ENCODE measurements at places on chromosomes 1 and 21.

DNA sequence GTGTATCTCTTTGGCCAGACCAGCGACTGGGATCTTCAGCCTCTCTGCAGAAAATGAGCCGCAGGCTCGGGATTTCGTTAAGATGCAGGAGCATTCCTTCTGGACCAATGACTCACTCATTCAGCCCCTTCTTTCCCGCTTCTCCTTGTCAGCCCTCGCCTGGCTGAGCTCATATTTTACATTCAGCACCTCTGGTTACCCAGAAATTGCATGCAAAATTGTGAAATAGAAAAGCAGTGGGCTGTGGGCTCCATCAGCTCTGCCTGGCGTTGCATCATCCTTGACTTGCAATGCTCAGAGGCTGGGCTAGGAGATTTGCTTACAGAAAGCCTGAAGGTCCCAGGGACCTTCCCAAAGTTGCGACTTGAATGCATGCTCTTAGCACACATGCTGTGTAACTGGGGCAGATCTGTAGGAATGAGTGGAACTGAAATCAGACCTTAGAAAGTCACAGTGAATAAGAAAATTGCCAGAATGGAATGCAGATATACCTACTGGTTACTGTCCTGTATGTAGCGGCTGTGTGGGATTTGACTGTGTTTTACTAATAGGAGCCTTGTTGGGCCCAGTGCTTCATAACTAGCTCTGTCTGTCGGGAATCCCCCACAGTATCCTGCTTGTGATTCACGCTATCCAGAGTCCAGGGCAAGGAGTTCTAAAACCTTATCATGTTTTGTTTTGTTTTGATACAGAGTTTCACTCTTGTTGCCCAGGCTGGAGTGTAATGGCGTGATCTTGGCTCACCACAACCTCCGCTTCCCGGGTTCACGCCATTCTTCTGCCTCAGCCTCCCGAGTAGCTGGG is 444.8 kb downstream of the KIF26B start:
- peak; percentile 75 for DNase-seq

DNA sequence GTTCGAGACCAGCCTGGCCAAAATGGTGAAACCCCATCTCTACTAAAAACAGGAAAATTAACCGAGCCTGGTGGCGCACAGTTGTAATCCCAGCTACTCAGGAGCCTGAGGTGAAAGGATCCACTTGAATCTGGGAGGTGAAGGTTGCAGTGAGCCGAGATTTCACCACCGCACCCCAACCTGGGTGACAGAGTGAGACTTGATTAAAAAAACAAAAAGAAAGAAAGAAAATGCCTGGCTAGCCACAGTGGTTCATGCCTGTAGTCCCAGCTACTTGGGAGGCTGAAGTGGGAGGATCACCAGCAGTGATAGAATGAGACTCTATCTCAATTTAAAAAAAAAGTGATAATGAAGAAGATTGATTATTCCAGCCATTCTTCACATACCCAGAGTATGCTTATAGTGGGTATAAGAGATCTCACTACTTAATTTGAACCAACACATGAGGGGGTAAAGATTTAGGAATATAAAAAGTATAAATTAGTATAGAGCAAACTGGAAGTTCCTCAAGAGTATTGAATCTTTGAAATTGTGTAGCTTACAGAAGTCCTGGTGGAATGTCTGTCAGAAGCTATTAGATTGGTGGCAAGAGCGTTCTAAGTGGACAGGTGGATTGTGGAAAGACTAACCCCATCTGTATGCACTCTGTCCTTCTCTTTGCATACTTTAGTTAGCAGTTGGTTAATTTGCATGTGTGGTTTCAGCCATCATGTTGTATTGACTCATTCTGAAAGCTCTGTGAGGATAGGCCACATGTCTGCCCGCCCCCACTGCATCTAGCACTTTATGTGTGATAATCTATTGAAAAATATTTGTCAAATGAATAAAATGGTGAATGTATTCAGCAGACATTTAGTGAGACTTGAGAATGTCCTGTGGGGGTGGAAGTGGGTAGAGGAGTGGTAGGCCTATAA is 25.0 kb downstream of the RLF start:
- DNase-seq = peak; percentile 86

GRCh38 chr1:97007840-97008604 is 286.4 kb downstream of the PTBP2 start:
- DNase-seq = no peak

DNA sequence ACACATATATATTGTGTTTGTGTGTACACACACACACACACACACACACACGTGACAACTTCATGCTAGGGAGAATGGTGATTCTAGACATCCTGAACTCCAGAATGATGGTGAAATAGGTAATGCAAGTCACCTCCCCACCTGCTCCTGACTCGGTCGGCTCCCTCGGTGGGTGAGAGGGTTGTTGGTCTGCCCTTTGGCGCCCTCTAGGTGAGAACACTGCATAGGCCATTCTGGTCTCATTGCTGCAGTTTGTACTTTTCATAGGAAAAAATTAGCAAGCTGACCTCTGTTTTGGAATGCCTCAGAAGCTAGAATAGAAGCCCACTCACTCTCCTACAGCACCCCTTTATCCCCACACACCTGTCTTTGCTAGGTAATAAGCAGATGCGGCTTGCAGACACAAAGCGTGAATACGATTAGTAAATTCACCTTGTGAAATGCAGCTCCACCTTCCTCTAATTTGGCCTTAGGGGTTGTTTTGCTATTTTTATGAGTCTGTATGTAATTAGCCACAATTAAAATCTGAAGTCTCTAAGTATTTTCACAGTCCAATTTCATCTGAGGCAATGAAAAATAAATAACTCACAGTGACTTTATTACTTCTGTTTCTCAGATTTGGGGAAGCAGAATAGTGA is 130.0 kb upstream of the KCNJ15 start:
- DNase-seq = peak; percentile 86

DNA sequence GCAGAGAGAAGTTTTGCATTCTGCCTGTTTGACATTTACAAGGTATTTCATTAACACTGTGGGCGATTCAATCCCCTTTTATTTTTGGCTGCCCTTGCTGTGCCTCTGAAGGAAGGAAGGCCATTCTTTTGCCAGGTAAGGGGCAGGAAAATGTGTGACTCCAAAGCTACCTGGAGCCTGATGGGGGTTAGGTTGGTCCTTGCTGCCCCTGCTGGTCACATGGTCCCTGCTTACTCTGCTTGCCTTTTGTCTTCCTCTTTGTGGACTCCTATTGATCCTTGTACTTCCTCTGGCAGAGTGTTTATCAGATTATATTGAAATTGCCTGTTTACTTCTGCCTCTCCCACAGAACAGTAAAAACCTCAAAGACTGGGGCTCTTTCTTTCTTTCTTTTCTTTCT is 65.7 kb downstream of the ST6GALNAC3 start:
- no peak for DNase-seq

DNA sequence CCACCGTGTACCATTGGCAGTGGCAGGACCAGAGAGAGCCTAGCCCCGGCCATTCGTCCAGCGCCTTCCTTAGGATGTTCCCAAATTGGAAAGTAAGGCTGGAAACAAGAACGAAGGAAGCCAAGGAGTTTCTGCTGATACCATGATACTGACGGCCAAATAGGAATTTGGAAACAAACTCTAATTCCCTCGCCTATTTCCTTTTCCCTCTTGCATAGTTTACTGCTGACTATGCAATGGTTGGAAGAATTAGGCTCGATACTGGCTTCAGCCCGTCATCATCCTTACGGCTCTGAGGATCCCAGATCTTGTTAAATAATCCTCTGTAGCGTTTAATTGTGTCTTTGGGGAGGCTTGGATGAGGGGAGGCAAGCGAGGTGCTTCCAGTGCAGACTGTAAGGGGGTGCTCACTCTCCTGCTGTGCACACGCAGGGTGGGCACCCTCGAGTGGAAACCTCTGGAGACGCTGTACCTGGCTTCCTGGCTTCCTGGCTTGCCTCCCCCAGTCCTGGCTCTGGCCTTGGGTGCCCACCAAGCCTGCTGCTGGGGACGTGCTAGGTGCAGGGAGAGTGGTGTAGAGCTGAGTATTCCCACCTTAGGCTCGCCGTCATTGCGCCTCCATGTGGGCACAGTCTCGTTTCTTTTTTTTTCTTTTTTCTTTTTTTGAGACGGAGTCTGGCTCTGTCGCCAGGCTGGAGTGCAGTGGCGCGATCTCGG is 27.4 kb upstream of the CAMTA1 start:
- DNase-seq = no peak

DNA sequence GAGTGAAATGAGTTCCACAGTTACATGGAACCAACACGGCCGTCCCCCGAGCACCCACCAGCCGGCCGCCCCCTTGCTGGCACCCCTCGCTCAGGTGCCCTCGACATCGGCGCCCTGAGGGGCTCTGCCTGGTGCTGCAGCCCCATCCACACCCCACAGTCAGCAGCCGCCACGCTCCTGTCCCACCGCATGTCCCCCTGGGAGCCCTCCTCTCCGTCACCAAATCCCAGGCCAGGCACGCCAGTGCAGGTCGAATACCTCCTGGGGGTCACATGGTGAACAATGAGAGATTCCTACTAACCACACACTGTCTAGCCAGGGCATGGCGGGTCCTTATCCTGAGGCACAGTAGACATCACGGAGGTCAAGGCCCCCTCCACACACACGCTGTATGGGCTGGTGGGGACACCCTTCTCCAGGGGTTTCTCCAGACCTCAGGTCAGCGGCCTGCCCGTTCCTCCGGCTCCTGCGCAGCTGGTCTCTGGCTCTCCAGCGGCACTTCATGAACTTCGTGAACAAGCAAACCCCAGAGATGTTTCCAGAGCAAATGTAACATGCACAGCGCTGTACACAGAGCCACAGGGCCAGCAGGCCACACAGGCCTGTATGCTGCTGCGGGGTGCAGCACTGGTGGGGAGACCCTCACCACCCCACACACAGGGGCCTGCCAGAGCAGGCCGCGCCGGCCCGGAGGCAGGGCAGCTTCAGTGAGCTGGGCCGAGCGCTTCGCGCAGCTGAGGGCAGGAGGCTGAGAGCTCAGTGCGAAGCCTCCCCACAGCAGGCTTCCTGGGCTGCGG is 21.8 kb downstream of the POFUT2 start:
- no peak for DNase-seq

GRCh38 chr1:201916649-201917249 is 28.1 kb downstream of the SHISA4 start:
- DNase-seq = no peak

- DNase-seq = no peak
These were observed 12.4 kb downstream of the LYST start for GRCh38 chr1:235854347-235854746.

- DNase-seq = peak; percentile 32
These were observed 94.3 kb downstream of the PSMG1 start for GRCh38 chr21:39088831-39089380.

GRCh38 chr1:66176832-66177231 is 357.1 kb upstream of the SGIP1 start:
- DNase-seq = no peak

GRCh38 chr21:34612557-34612956 is 2.4 kb downstream of the RCAN1 start:
- DNase-seq = no peak

GRCh38 chr1:1630191-1630964 is 1.6 kb upstream of the MMP23B start:
- peak; percentile 96 for DNase-seq

GRCh38 chr1:205591522-205592351 is 40.1 kb downstream of the ELK4 start:
- peak; percentile 93 for DNase-seq

GRCh38 chr1:111318523-111318922 is 27.9 kb downstream of the CHIA start:
- DNase-seq = no peak

DNA sequence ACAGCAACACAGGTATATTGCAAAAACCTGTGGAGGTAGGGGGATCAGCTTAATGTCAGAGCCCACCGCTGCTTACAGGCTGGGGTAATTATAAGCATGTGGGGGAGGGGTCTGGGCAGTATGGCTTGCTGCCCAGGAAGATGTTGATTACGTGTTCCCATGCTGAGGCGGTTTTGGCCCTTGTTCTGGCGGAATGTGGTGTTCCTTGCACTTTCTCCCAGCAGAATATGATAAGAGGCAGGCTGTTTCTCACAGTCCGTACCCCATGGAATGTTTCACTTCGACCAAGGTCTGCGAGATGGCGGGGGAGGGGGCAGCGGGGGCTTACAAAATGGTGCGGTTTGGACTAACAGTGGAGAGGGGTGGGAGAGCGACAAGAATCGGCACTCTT is 9.8 kb upstream of the HPCAL4 start:
- no peak for DNase-seq

DNA sequence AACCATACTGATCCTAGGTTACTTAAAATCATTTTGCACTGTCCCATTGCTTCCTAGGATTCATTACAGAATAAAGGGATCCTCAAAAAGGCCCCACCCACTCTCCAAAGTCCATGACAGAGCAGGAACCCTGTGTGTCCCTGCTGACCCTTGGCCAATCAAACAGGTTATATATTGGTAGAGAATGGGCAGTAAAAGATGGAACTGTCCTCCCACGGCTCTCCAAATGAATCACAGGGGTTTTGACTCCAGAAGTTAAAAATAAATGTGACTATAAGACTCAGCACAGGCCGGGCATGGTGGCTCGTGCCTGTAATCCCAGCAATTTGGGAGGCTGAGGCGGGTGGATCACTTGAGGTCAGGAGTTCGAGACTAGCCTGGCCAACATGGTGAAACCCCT is 65.5 kb downstream of the ACOT7 start:
- no peak for DNase-seq

DNA sequence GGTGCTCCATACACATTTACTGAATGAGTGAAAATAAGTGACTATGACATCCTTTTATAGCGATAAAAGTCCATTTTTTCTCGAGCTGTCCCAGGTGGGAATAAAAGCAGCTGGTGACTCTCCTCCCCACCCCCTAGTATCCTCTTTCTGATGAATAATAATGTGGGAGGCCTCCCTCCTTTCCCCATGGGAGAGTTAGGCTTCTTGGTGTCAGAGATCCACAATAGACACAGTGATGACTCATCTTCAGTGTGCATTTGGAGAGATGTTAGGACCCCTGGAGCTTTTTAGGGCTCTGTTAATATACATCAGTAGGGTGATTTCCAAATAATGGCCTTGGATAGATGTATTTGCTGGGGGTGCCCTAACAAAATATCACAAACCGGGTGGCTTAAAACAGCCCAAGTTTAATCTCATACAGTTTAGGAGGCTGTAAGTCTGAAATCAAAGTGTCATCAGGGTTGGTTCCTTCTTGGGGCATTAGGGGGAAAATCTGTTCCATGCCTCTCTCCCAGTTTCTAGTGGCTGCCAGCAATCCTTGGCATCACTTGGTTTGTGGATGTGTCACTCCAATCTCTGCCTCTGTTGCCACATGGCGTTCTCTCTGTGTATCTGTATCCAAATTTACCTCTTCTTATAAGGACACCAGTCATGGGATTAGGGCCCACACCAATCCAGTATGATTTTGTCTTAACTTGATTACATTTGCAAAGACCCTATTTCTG is 4.4 kb upstream of the PHC2 start:
- DNase-seq = no peak
